Stimulated activated CD4-positive, alpha-beta T cell treated with anti-CD3 and anti-CD28 coated beads, Interleukin-15, amount 100 ng/mL, for 1 hour (primary cell): ENCODE measurements at places on chromosomes 2 and 18.

DNA sequence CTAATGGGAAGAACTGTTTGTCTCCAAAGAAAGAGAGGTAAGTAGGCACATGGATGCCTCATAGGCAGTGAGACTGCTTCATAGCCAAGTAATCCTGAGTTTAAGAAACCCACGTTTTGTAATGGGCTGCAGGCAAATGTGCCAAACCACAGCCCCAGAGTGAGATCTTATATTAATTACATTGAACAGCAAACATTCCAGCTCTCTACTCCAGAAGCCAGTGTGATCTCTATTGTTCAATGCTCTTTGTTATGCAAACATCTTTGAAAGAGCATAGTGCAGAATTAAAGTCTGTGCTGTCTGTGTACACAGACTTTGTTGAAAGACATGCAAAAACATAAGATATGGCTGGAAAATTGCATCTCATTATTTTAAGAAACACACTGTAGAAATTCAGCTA lies 720.8 kb upstream of the REG3G start:
- DNase-seq = no peak

GRCh38 chr18:42106784-42107183 lies 151.8 kb downstream of the PIK3C3 start:
- DNase-seq = no peak

GRCh38 chr2:176745543-176746200 lies 466.9 kb upstream of the HNRNPA3 start:
- DNase-seq = no peak

- no peak for DNase-seq
Observed at GRCh38 chr2:60505880-60506260, 47.6 kb downstream of the BCL11A start.

- no peak for DNase-seq
Observed at GRCh38 chr2:149119368-149119767, 80.9 kb downstream of the LYPD6B start.

- DNase-seq = no peak
Observed at GRCh38 chr2:172181840-172182239, 79.1 kb upstream of the DLX2 start.

- DNase-seq = no peak
Observed at GRCh38 chr2:136344339-136344738, 226.4 kb upstream of the CXCR4 start.

DNA sequence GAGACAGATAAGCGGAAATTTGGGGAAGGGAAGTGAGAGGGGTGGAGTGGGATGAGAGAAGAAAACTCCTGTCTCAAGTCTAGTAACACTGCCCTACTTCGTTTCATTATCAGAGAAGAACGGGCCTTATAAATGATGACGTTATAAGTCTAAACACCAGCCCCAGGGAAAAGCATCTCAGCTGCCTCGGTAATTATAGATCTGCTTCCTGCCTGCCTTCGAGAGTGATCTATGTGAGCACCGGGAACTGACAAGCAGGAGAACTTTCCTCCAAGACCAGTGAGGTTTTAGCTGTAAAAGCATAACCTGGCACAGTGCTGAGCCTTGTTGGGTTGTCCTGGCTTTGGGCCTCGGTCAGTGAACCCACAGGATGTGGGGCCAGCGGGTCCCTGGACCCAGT lies 227.9 kb upstream of the SIX2 start:
- no peak for DNase-seq

DNA sequence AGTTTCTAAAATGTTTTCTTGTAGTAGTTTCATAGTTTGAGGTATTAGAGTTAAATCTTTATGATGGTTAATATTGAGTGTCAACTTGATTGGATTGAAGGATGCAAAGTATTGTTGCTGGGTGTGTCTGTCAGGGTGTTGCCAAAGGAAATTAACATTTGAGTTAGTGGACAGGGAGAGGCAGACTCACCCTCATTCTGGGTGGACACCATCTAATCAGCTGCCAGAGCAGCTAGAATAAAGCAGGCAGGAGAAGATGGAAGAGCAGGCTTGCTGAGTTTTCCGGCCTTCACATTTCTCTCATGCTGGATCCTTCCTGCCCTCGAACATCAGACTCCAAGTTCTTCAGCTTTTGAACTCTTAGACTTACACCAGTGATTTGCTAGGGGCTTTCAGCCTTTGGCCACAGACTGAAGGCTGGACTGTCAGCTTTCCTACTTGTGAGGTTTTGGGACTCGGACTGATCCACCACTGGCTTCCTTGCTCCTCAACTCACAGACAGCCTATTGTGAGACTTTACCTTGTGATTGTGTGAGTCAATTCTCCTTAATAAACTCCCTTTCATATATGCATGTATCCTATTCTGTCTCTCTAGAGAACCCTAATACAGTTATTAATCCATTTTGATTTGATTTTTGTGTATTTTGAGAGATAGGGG lies 56.8 kb upstream of the STK39 start:
- no peak for DNase-seq

DNA sequence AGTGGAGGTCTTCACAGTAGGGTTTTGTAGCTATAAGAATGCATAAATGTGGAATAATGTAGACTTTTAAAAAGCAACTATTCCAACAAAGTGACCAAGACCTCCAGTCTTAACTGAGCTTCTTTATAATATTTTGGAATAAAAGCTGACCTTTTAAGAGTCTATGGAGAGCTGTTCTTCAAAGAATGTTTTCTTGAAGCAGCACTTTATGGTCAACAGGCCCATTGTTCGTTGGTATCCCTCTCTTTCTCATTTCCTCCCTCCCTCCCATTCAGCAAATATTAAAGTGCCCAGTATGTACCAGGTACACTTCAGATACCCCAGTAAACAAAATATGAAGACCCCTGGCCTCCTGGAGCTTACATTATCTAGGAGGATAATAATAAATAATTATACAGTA lies 140.1 kb upstream of the SMAD7 start:
- DNase-seq = no peak

GRCh38 chr2:217075268-217076057 lies 215.6 kb upstream of the TNP1 start:
- no peak for DNase-seq

GRCh38 chr2:212549941-212550340 lies 11.3 kb upstream of the ERBB4 start:
- DNase-seq = no peak

- no peak for DNase-seq
Observed at GRCh38 chr18:58013241-58014211, 30.5 kb upstream of the NEDD4L start.

DNA sequence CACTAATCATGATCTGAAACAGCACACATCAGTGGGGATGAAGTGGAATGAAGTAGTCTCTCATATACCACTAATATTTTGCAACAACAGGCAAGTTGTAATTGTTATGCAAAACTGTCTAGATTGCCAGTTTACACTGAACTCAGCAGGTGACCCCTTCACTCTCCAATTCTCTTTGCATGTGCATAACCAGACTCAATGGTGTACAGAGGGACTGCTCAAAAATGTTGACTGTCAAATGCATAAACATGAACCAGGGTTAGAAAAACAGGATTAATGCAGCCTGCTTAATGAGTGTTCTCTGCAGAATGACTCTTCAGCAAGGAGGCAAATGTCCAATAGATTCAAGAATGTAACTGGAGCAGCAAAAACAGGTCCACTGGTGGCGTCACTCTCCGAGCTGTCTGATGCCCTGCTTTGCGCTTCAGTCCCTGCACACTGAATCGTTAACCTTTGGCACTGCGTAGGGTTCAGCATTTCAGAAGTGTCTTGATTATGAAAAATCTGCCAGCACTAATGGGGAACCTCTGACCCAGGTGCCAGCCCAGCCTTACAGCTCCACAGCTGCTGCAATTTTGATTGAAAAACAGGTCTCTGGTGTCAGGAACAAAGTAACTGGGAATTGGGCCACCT lies 209.3 kb downstream of the TDRD15 start:
- no peak for DNase-seq

DNA sequence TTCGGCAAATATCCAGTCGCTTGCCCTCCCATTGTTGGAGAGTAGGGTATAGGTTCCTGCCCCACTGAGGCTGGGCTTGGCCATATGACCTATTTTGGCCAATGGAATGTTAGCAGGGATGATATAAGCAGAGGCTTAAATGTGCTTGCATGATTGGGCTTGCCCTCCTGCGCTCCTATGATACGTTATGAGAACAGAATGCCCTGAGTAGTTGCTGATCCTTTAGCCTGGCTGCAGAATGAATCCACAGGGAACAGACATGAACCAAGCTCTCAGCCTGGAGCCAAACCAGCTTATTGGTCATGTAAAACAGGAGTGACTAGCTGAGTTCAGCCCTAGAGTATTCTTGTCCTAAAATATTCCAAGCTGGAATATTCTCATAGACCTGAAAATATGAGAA lies 34.8 kb upstream of the IMP4 start:
- no peak for DNase-seq

- no peak for DNase-seq
Observed at GRCh38 chr2:233745073-233745755, 14.9 kb upstream of the UGT1A1 start.
